Neural progenitor cell (in vitro differentiated cells): ENCODE measurements at places on chromosomes 6 and 20. TPM values are rescaled to one million over a fixed set of nuclear protein-coding genes. Genes with fewer than 3 reads are reported as not detected.

TPD52L2 gene
- 66.6 and 80.1 TPM in 2 replicates for total RNA-seq

- no peak overlapping the region for H3K27ac ChIP-seq
- H3K4me1 ChIP-seq = peaks cover 36% of the 10 kb centered on the region
- no peaks in the 10 kb centered on the region for H3K27me3 ChIP-seq
- H3K4me3 ChIP-seq = no peak overlapping the region
Measured at GRCh38 chr6:97663252-97663651, 380.2 kb upstream of the MMS22L start.

NKAIN4 gene
- total RNA-seq = 9.7 and 28.4 TPM in 2 replicates

- no peaks in the 10 kb centered on the region for H3K27me3 ChIP-seq
- no peaks in the 10 kb centered on the region for H3K36me3 ChIP-seq
- H3K27ac ChIP-seq = no peak overlapping the region
Measured at GRCh38 chr6:126118936-126119335, 132.6 kb downstream of the TRMT11 start.

HACE1 gene
- 37.0 and 53.3 TPM in 2 replicates for total RNA-seq

HTR1E gene
- not detected in 2 replicates for total RNA-seq

- H3K27me3 ChIP-seq = no peaks in the 10 kb centered on the region
- no peak for DNase-seq
- no peak overlapping the region for H3K27ac ChIP-seq
- H3K36me3 ChIP-seq = no peaks in the 10 kb centered on the region
- no peak overlapping the region for H3K4me3 ChIP-seq
Measured at GRCh38 chr6:113511100-113511499, 346.0 kb upstream of the MARCKS start.
